Activated T-cell treated with anti-CD3 and anti-CD28 coated beads for 4 hours (primary cell): ENCODE measurements at places on chromosomes 4 and X.

- no peak for DNase-seq
Measured at GRCh38 chrX:1535241-1536041, 1.5 kb downstream of the P2RY8 start.

GRCh38 chr4:8307714-8308113, 38.2 kb downstream of the HTRA3 start:
- no peak for DNase-seq

GRCh38 chrX:38482183-38482582, 79.2 kb upstream of the TSPAN7 start:
- no peak for DNase-seq

DNA sequence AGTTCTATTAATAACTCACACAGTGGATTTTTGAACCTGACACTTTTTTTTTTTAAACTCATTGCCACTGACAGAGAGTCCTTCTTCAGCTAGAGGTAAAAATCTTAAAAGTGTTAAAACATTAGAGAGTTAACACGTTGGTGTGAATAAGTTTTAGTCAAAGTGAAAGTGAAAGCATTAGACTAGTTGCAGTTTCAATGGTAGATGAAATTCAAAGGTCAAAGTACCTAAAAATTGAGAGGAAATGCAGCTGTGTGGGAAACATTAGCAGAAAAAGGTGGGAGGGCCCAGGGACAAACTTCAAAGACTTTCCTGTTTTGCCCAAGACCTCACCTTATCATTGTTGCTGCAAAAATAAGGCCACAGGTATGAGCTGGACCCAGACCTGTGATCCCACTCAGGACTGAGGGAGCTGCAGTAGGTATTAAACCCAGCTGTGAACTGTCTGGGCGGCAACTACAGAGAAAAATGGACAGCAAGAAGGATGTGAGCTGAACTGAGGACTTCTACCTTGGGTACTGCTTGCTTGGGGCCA, 17.6 kb upstream of the GABRA4 start:
- no peak for DNase-seq

DNA sequence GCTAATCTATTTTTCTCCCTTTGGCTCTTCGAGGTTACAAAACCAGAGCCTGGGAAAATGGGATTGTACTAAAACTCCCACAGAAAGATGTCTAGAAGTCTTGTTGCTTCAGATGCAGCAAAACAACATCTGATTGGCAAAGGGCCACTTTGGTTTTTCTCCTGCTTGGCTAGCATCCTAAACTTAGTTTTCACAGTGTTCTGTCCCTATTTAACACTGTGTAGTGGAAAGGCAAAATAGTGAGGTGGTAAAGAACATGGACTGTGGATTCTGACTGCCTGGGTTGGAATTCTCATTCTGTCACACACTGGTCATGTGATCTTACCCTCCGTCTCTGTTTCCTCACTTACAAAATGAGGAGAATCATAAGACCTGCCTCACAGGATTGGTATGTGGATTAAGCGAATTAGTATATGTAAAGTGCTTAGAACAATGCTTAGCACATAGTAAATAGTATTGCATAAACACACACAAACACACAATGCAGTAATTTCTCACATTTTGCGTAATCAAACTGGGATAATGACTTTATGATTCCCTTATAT, 23.5 kb downstream of the TIGD2 start:
- no peak for DNase-seq

- no peak for DNase-seq
Measured at GRCh38 chr4:123505095-123506010, 108.8 kb downstream of the SPRY1 start.

- no peak for DNase-seq
Measured at GRCh38 chrX:69051901-69052300, 113.4 kb downstream of the PJA1 start.

- no peak for DNase-seq
Measured at GRCh38 chrX:5771441-5771840, 457.2 kb downstream of the NLGN4X start.
